Activated CD4-positive, alpha-beta T cell treated with anti-CD3 and anti-CD28 coated beads, Interleukin-2, amount 50 U/mL, for 16 hours (primary cell): ENCODE measurements at places on chromosomes 2 and 18.

DNA sequence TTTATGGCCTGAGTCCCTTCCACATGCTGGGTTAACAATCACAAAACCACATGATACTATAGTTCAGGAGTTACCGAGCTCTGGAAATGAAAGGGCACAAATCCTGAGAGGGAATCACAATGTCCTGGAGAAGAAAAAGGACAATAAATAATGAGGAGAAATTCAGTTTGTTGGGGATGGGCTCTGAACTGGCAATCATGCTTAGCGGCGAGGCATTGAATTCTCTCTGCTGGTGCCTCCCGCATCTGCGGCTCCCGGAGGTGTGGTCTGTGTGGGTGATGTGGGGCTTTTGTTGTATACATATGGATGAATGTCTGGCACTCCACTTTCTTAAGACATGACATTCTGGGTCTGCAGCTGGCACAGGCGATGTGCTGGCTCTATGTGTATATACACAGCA is 46.1 kb downstream of the NRP2 start:
- no peak for DNase-seq

DNA sequence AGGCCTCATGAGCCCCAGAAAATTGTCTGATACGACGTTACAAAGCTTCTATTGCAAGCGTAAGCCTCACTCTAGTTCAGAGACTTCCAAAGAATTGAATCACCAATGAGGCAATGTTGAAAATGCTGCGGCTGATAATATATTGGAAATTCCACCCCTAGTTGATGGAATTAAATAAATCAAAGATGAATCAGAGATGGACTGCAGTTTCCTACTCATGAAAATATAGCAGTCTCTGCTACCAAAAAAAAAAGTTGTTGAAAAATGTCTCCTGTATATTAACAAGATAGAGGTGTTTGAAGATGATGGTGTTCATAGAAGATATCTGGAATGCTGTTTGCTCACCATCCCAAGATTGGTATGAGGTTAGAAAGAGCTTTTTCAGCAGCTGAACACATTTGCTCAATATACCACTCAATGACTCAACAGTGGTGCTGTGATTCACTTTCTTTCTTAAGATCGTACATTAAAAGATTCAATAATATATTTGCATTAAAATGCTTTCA is 99.8 kb upstream of the ARHGAP28 start:
- no peak for DNase-seq

GRCh38 chr18:47285456-47285855 is 34.0 kb upstream of the SKOR2 start:
- no peak for DNase-seq

DNA sequence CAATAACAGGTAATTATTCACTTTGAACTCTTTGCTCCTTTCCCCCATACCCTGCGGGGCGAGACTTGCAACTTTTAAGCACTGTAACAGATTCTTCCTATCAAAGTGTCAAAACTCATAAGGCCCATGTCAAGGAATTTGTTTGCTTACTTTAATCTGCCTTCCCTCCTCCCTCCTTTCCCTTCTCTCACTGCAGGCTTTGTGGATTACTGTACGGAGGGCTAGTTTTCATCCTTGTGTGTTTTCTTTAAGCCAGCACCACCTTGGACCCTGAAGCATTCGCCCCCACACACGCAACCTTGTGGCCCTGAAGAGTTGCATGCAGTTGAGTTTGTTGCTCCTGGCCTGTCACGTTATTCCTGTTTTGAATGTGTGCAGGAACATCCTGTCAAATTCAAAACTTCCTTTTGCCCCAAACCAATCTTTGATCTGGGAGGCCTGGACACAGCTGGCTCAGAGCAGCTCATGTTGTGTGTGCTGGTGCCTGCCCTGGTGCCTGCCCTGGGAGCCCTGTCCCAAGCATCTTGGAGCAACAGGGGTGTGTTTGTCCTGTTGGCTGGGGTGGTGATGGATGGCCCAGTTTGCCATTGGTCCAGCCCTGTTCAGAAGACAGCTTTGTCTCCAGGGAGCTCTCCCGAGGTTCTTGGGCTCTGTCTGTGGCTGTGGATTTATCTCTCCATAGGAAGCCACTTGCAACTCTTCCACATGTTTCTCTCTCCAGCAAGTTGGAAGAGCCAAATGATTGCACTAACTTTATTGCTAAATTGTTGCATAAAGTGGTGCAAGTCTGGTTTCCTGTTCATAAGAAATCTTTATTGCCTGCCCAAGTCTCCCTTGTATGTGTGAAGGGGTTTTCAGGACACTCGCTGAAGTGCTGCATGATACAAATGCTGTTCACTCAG is 199.6 kb downstream of the VAPA start:
- no peak for DNase-seq

DNA sequence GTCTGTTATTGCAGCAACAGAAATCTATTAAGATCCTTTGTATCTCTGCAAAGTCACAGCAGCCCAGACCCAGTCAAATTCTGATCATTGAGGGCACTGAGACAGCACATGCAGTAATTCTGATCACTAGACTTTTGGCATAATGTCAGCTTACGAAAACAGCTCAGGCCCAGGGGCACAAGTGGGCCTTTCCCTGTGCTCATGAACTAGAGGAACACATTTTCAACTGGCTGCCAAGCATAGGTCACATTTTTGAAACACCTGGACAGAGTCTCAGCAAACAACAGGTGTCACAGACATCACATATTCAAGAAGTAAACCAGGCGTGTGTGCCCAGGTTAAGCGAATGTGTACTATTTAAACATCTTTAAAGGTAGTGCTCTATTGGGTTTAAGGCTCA is 13.7 kb downstream of the DOCK10 start:
- no peak for DNase-seq

DNA sequence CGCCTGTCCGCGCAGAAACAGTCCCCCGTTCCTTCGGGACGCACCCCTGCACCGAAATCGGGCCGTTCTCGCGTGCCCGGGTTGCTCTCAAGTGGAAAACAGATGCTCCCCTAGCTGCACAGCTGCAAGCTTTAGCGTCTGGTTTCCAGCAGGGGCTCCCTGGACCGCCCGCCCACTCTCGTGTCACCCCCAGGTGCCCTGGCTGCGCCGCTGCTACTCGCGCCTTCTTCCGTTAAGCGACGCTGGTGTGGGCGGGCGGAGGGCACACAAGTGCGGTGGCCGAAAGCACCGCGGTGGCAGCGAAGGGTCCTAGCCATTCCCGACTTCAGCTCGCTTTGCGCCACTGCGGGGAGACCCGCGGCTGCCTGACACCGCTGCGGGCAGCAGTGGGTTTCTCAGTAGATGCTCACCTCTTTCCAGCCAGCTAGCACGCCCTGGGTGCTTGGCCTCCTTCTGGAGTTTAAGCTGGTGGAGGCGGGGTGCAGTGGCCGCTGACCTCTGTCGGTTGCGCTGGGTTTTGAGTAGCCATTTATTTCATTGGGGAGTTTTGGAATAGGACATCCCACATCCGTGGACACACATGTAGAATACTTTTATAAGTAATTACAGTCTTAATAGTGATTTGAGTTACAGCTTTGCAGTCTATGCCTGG is 806 bp downstream of the ZNF407 start:
- peak; percentile 68 for DNase-seq

DNA sequence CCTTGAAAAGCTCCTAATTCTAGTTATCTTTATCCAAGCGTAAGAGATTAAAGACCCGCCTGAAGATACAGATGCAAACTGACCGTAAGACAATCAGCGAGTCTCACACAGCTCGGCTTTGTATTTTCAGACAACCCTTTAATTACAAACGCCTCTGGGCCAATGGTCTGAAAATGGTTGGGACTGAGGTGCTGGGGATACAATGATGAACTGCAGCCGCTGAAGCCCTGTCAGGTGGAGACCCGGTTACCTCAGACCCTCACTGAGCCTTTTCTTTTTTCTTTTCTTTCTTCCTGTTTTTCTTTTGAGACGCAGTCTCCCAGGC is 715 bp upstream of the CFAP36 start:
- peak; percentile 2 for DNase-seq

DNA sequence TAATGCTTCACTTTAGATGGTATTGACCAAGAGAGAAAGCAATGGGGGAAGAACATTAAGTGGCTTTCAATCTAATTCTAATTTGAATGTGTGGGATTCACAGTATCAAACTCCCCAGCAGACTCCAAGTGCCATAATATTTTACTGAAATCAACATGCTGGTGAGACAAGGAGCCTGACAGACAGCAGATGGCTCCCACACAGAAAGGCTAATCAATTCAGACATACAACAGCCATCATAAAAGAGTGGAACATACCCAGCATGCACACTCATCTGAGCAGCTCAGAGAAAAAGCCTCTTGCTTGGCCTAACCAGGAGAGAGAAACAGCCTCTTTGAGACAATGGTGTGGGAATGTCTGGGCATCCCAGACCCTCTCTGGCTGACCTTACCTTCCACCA is 186.5 kb upstream of the SKOR2 start:
- no peak for DNase-seq

- no peak for DNase-seq
Measured at GRCh38 chr2:58266211-58266610, 25.1 kb upstream of the FANCL start.

DNA sequence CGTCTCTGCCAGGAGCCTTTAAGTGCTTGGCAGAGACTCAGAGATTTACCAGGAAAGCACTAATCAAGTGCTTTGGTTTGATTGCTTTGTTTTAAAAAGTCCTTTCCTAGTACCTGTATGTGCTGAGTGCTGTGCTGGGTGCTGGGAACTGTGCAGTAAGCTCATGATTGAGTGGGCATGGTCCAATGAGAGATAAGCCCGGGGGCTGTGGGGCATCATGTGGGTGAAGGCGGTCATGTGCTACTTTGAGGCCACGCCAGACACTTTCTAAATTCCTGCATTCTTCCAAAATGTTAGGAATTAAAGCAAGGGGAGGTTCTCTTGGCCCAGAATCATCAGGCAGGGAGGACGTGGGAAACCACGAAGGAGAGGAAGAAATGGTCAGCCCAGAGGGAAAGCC is 109.0 kb downstream of the ACAA2 start:
- no peak for DNase-seq

DNA sequence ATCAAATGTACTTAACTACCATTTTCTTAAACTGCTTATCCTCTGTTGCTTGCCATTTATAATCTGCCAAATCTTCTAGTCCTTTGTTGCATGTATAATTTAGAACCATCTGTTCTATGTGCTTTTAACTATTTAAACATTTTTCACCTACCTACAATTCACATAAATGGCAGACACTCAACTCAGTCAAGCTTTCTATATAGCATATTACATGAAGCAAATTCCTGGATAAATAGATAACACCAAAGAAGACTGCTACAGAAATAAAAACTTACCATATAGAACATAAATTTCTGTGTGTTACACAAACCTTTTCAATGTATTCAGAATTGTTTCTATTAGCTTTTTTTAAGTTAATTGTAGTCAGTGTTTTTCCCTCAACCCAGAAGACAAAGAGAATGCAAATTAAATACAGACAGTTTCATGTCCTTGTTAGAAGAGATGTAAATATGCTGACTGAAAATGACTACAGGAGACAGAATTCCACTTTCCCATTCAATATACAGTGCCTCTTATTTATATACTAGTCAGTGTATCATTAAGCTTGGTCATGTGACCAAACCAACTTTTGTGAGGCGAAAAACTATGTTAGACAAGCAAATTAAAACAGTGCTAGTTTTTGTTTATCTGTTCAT is 2.6 kb downstream of the BAZ2B start:
- DNase-seq, result no peak

DNA sequence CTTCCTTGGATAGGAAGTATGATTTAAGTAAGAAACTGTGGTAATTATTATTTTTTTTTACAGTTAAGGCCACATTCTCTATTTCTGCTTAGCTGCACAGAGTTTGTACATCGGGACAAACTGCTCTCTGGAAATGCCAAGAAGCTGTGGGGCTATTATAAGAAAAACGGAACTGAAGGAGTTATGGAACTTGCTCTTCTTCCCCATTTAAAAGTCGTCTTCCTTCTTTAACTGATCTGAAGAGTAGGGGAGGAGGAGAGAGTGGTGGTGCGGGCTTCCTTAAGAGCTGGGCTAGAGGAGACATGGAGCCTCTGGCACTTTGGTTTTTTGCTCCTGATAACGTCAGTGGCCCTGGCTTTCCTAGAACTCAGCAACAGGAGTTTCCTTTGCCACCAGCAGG is 54.4 kb downstream of the RAB31 start:
- no peak for DNase-seq

GRCh38 chr2:193837111-193837738 is 1642.5 kb upstream of the TMEFF2 start:
- no peak for DNase-seq

GRCh38 chr2:58122540-58122939 is 75.9 kb downstream of the VRK2 start:
- no peak for DNase-seq

DNA sequence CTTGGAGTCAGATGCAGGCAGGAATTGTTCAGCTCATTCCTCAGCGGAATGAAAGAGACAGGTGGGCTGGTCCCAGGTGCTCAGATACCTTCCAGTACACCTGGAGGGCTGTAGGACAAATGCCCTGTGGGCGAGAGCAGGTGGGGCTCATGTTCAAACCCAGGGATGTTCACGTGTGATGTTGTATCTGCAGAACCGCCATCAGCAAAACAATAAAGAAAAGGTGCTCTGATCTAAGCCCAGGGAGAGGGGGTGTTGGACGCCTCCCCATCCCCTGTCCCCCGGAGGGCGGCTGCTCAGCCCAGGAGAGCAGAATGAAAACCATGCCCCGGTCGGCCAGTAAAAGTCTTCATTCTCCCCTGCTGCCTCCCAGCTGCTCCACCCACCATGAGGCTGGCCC is 197.4 kb downstream of the HAUS1 start:
- DNase-seq, result no peak

DNA sequence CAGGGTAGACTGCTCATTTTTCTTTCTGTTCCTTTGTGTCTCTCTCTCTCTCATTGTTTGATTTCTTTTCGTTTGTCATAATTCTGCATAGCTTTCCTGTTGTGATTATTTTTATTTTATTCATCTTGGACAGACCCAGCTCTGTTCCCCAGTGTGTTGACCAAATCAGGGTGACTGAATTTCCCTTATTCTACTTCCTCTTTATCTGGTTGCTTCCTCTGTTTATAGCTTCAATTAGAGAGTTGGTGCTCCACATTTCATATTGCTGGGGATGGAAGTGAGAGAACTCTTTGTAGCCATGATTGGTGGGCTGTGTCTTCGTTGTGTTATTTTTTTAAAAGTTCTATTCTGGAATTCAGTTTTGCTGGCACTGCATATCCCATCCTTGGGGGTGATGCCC is 19.1 kb downstream of the PROKR1 start:
- no peak for DNase-seq

- DNase-seq, result no peak
Measured at GRCh38 chr18:55031979-55032378, 72.7 kb upstream of the CCDC68 start.

DNA sequence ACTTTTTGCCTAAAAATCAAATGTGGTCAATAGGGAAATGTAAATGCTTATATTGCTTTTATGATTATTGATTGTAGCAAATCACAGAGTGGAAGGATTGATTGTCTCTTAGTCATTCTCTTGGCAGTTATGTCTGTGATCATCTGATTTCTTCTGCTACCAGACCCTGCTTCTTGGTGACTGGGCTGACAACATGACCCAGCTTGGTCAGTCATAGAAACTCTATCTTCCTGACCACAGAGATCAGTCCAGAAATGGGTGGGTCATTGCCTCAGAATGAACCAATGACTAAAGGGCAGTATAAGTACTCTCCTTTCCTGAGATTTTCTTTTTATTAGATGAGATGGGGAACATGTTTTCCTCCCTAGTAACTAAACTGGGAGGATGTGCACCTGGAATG is 87.6 kb downstream of the MAIP1 start:
- DNase-seq, result no peak
